ENCODE measurements at places on chromosomes 11 and 22.

DNA sequence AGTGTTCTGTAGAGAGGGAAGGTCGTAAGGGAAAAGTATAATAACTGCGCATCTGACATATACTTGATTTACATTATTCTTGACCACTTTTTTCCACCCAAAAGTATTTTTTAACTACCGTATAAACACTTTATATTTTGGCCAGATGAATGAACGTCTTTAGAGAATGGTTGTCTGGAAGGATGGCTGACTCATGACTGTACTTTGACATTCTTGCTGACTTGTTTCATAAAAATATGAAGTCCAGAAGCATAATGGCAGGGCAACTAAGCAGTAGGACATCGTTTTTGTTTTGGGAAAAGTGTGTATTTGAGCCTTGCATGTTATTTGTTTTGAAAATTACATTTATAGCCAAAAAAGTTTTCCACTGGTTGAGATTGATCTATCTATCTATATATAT lies 110.0 kb downstream of the OSBP2 start:
- DNase-seq = no peak

DNA sequence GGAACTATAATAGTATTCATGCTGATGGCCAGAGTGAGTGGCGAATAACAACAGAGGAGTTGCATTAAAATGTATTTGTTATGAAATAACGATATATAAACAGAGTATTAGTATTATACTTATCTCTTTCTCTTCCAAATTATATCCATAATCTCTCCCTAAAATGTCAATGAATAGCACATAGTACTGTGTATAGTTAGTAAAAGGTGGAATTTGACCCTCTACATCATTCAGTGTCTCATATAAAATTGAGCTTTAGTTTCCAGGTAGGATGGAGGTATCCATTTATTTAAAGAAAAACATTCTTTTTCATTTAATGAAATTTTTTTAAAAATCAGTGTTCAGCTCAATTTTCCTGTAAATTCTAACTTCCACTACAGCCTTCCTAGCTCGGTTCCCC lies 34.4 kb upstream of the TECTA start:
- DNase-seq = no peak

- DNase-seq = no peak
Observed at GRCh38 chr11:70608568-70609470, 210.5 kb downstream of the CTTN start.

GRCh38 chr11:68852628-68853027 lies 10.9 kb upstream of the CPT1A start:
- DNase-seq = no peak

- DNase-seq = no peak
Observed at GRCh38 chr11:47369676-47370075, 8.7 kb downstream of the SPI1 start.

- DNase-seq = no peak
Observed at GRCh38 chr11:129620237-129621104, 195.2 kb upstream of the TMEM45B start.

DNA sequence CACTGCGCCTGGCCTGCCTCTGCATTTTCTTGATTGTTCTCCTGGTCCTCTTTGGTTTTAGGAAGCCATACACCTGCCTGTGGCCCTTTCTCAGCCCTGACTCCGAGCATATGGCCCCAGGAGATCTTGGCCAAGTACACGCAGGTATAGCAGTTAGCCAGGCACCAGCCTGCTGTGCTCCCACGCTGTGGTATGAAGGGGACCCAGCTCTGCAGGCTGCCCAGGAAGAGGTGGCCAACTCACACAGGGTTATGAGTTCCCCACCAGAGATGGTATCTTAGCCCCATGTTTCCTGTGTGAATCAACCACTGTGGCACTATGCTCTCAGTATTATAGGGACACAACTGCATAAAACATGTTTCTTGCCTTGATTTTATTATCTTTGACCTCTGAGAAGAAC lies 31.1 kb downstream of the SGSM3 start:
- no peak for DNase-seq

DNA sequence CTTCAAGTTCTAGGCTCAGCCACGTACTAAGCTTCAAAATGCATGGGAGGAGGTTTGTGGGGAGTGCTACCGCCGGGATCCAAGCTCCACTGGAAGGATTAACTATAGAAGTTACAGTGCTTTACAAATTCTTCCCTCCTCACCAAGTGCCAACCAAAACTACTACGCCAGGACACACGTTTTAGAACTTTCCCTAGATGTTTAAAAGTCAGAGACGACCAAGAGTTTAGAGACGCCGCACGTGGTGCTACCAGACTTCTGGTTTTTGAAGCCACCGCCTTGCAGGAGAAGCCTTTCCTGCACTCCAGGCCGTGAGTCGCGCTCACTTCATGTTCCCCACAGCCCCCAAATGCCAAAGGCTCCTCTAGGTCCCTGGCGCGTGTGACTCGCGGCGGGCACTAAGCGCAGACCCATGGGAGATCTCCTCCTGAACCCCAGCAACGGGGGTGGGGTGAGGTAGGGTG lies 734 bp downstream of the SNU13 start:
- DNase-seq = no peak

GRCh38 chr11:73176874-73177155 lies 34.7 kb upstream of the FCHSD2 start:
- no peak for DNase-seq

DNA sequence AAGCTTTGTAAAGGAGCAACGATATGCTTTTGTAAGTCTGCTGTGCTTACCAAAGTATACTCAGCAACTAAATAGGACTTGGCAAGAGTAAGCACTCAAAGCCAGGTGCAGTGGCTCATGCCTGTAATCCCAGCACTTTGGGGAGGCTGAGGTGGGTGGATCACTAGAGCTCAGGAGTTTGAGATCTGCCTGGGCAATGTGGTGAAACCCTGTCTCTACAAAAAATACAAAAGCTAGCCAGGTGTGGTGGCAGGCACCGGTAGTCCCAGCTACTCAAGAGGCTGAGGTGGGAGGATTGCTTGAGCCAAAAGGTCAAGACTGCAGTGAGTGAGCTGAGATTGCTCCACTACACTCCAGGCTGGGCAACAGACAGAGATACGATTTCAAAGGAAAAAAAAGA lies 67.5 kb downstream of the PAK1 start:
- no peak for DNase-seq

GRCh38 chr11:74839971-74840370 lies 91.3 kb downstream of the RNF169 start:
- no peak for DNase-seq

DNA sequence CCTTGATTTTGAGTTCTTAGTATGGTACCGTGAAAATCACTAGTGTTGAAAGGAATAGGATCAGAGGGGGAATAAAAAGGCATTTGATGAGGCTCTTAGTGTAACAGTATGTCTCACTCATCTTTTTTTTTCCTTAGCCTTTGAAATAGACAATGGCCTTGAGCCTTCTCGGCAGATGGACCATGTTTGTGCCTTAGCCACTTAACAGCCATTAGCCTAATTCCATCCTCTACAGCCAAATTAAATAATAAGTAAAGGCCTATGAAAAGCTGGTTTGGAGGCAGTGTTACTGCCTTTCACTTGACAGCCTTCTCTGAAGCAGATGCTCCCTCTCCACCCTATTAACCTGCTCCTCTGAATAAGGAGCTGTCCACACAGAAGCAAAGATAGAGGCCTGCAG lies 580.7 kb downstream of the NTM start:
- no peak for DNase-seq

Measured in GM04503 (cell line).